ENCODE measurements at places on chromosomes 16 and 17.

GRCh38 chr17:39675390-39676082, 7.3 kb downstream of the PNMT start:
- no peak for DNase-seq

DNA sequence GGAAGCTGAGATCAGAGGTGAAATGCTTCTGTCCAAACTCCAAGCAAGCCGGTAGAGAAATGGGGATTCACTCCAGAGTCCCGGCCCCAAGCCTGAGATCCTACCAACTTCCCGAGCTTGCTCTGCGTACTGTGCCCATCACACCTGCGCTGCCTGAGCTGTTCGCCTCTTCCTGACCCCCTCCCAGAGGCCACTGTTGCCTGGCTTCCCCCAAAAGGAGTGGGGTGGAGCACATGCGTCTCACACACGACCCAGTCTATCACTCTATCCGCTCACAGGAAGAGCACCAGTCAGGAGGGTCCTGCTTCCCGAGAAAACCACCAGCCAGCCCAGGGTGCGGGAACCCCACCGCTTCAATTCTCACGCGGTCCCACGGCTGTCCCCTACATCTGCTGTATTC, 13.5 kb upstream of the C16orf95 start:
- no peak for DNase-seq

- DNase-seq = no peak
These were observed 5.1 kb downstream of the MED9 start for GRCh38 chr17:17481860-17482259.

DNA sequence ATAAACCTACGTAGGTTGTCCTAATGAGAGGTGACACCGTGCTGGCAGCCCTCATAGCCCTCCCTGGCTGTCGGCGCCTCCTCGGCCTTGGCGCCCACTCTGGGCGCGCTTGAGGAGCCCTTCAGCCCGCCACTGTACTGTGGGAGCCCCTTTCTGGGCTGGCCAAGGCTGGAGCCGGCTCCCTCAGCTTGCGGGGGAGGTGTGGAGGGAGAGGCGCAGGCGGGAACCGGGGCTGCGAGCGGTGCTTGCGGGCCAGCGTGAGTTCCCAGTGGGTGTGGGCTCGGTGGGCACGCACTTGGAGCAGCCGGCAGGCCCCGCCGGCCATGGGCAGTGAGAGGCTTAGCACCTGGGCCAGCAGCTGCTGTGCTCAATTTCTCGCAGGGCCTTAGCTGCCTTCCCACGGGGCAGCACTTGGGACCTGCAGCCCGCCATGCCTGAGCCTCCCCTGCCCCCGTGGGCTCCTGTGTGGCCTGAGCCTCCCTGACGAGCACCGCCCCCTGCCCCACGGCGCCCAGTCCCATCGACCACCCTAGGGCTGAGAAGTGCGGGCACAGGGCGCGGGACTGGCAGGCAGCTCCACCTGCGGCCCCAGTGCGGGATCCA, 40.1 kb upstream of the AMZ2 start:
- no peak for DNase-seq

DNA sequence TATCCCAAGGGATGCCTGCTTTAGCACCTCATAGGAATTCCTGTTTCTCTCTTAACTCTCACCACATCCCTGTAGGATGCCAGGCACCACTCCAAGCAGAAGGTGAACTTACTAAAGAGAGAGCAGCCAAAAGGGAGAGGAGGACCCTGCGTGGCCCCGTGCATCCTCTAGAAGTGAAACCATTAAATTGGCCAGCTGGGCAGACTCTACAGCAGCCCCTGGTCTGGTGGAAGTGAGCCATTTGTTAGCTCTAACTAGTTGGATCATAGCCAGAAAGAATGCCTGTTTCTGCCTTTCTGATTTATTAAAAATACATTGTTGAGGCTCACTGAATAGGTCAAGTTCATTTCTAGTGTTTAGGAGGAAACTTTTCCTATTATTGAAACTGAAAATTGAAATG, 22.3 kb downstream of the TMEM11 start:
- no peak for DNase-seq

DNA sequence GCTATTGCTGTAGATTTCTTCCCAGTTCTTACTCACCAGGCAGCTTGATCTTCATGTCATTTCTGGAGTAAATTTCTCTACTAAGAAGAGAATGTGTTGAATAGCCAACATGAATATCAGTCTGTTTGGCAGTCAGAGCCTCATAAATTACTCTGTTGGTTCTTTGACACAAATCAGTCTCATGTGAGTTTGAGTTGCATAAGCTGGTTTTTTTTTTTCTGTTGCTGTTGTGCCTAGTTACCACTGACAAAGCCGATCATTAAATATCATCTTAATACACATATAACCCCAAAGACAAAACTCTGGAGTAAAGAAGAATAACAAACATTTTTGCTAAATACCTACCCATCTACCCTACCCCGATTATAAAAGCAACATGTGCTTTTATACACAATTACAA, 240.5 kb upstream of the KCNJ16 start:
- no peak for DNase-seq

DNA sequence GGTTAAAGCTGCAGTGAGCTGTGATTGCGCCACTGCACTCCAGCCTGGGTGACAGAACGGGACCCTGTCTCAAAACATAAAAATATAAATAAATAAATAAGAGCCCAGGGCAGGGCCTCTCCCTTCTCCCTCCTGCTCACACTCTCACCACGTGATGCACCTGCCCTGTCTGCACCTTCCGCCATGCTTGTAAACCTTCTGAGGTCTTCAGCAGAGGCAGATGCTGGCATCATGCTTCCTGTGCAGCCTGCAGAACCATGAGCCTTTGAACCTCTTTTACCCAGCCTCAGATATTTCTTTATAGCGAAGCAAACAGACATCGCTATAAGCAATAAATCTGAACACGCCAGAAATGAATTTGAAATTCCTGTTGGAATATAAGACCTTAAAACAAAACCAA, 48.5 kb downstream of the HNF1B start:
- DNase-seq = no peak

- no peak for DNase-seq
These were observed 31.0 kb downstream of the MBTPS1 start for GRCh38 chr16:84085773-84086172.

DNA sequence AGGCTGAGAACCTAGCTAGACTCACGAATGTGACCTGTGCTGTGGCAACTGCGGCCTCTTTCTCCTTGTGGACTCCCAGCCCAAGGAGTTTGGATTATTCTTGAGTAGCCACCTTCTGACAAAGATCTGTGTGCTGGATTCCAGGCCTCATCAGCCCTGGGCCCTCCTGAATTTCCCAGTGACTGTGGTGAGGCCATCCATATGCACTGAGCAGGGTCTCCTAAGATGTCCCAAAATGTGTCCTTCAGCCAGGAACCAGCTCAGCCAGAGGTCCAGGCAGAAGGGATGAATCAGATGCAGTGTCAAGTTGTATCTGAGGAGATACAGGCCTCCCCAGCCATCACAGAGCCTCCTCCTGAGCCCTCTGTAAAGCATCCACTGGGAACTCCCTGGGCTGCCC, 124.5 kb downstream of the CCDC182 start:
- no peak for DNase-seq

GRCh38 chr16:2465653-2466415, 5.3 kb upstream of the NTN3 start:
- DNase-seq = no peak

- no peak for DNase-seq
These were observed 46.3 kb downstream of the PEMT start for GRCh38 chr17:17545031-17545820.

DNA sequence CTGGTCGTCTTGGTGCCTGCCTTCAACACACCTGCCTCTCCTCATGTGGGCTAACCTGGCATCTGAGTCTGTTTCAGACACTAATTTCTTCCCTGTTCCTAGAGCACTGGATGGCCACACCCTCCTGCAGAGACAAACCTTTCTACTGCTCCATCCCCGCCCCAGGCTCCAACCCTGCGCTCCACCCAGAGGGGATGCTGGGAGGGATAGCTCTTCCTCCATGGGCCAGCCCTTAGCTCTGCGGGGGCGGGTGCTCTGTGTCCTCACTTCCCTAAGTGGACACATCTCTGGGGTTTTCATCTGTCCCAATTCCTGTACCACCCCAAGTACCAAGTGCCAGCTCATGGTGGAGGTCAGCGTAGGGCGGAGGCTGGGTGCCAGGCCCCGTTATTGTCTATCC, 11.0 kb upstream of the CRISPLD2 start:
- DNase-seq = no peak

DNA sequence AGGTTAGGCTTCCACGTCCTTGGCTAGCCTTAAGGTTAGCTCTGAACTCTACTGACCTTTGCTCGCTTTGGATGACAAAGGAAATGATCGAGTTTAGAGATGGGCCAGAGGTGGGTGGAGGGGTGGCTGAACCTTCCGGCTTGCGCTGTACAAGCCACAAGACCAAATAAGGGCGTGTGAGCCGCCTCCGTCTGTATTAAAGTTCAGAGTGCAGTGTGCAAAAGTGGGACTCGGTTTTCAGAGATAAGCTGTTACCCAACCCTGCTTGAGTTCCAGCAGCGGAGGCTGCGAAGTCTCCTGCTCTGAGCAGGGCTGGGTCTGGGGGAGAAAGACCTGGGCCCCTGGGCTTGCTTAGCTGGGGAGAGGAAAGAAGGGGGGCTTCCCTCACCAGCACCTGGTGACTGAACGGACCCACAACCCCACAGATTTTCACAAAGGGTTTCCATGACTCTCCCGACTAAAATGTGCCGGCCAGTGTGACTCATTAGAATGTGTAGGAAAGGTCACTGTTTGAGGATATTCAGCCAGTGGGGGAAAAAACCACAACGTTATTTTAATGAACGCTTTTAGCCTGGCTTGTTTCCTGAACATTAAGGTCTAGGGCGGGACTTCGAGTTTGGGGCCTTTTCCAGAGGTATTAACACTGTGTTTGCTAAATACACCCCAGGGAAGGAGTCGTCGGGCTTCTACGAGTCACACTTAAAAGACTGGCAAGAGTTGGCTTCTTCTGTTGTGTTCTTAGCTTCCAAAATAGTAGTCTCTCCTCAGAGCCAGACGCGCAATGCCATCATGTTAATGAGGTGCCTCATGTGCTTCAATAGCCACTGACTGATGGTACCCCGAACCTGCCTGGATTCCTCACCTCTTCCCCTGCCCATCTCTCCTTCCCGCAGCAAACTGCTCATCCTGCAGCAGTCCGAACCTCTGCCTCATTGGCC, 67.0 kb downstream of the CENPV start:
- peak; percentile 74 for DNase-seq

- no peak for DNase-seq
These were observed 518 bp downstream of the MT1E start for GRCh38 chr16:56625943-56626654.

GRCh38 chr17:82436601-82437324, 13.8 kb downstream of the CYBC1 start:
- DNase-seq = no peak

GRCh38 chr17:51269991-51270390, 9.6 kb downstream of the UTP18 start:
- no peak for DNase-seq

GRCh38 chr17:68198931-68199836, 48.7 kb upstream of the AMZ2 start:
- no peak for DNase-seq

DNA sequence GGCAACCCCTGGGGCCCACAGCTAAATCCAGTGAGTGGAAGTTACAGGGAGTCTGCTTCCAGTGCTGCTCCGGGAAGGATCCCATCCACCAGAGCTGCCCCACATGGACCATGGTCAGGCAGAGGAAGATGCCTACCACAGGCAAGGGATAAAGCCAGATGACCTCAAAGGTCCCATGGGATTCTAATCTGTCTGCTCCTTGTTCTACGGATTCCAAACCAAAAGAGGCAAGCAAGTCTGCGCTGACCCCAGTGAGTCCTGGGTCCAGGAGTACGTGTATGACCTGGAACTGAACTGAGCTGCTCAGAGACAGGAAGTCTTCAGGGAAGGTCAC, 1.4 kb downstream of the CCL4L2 start:
- no peak for DNase-seq

DNA sequence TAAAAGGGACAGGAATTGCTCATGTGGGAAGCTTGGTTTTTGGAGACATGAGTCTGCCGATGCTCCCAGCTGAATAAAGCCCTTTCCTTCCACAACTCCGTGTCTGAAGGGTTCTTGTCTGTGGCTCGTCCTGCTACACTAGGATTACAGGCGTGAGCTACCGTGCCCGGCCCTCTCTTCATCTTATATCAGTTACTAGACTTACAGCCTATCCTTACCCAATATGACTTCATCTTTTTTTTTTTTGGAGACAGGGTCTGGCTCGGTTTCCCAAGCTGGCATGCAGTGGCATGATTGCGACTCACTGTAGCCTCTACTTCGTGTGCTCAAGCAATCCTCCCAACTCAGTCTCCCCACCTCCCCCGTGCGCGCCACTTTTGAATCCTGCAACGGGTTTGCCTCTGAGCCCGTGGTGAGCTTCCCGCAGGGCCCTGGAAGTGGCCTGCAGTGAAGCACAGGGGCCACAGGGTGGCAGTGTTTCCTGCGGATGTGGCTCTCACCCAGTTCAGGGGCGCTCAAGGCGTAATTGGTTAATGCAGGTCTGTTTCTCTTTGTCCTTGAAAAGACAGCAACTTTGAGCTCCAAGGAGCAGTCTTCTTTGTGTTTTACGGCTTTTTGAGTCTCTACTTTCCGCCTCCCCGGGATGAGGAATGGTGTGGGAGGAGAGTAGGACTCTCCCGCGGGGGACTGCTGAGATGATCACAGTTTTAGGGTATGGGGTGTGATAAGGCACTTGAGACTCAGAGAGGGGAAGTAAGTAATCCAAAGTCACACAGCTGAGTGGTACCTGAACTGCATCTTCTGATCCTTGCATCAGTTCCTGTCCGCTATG, 22.7 kb upstream of the GPRC5B start:
- peak; percentile 64 for DNase-seq

DNA sequence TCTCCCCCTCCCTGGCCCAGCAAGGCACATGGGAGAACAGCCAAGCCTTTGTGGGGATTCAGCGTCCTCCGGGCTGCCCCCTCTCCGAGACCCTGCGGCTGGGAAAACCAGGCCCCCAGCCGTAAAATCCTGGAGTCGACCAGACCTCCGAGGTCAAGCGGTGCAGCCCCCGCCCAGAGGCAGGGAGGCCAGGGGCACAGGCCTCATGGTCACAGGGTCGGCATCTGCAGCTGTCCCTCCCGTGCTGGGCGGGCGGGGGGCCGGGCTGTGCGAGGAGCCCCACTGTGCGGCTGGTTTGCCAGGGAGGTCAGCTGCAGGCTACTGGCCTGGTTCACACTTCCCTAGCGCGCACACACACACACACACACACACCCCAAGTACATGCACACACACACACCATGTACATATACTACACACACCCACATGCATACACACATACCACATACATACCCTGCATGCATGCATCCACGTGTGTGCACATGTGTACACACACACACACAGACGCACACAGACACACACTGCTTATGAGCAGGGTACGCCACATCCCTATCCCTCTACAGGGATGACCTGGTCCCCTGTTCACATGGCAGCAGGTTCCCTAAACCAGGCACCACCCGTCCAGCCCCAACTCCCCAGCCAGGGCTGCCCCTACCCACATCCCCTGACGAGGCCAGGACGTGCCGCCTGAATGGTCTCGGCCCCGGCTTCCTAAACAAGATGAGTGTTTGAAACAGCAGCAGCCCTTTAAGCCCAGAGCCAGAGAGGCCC, 108.9 kb upstream of the CIBAR2 start:
- DNase-seq = no peak

- no peak for DNase-seq
These were observed 17.7 kb upstream of the VPS4A start for GRCh38 chr16:69293401-69293800.

Measured in T-cell (primary cell).